ENCODE measurements at places on chromosomes 7 and 10.

DNA sequence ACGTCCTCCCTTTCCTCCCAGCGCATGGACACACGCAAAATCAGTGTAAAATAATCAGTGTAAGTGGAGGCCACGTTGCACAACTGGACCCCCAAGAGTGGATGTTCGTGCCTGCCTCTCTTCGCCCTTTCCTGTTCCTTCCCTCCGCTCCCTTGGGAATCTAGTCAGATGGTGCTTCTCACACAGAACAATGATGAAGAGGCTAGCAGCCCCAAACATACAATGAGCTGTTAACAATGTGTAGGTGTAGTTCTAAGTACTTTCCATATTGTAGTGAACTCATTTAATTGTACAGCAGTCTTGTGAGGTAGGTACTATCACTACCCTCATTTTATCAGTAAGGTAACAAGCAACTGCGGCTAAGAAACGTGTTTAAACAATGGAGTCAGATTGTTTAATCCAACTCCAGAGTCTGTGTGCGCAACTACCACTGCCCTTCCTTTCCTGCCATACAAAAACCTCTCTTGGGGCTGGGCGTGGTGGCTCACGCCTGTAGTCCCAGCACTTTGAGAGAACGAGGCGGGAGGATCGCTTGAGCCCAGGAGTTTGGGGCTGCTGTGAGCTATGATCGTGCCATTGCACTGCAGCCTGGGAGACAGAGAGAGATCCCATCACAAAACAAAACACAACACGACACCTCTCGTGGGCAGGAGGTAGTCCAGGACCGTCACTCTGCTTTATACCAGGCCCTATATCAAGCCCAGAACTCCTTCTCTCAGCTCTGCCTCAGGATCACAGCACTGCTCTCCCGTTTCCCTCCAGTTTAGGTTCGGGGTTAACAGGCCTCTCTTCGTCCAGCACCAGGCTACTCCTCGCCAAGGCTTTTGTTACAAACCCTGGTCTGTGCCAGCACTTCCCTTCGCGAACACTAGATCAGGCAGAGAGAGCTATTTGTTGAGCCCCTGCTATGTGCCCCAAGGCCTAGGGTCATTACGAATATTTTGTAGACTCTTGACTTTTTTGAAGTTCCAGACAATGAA, 1.1 kb downstream of the FKBP9 start:
- no peak for DNase-seq

DNA sequence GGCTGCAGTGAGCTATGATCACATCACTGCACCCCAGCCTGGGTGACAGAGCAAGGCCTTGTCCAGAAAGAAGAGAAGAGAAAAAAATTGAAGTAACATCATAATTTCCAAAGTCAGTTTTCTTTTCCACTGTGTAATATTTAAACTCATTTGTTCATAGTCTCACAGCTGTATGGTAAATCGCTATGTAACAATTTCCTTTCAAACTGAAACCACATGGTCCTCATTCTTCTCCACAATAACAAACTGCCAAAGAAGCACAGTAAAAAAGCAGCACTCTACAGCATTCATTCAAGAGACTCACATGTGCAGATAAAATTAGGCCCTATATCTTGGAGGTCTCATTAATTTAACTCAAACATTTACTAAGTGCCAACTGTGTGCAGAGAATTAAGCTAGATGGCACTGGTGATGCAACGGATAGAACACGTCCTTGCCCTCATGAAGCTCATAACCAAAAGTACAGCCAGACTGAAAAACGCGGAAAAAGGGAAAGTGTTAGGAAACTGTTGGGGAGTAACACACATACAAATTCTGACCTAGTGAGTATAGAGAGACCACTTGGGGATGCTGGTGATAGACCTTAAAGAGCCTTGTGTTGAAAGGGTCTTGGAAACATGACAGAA, 174.0 kb upstream of the KCTD7 start:
- DNase-seq, result no peak

- no peak for DNase-seq
These were observed 384.0 kb downstream of the KCNMA1 start for GRCh38 chr10:77253556-77254064.

- DNase-seq, result no peak
These were observed 12.9 kb downstream of the MTPN start for GRCh38 chr7:135964274-135964673.

DNA sequence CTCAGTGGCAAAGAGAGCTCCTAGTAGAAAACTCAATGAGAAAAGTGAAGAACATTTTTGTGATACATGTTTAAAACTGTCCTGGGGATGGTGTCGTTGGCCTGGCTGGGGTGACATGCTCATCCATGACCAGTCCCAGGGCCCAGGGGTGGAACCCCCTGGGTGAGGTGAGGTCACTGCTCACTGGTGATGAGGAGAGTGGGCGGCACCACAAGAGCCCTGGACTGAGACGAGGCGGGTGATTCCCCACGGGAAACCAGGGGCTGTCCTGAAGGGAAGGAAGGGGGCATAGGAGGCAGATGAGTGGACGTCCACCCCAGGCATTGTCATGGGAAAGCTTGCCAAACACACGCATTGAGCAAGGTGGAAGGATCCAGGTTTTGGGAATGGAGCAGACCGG, 54.6 kb downstream of the HTR5A start:
- no peak for DNase-seq

DNA sequence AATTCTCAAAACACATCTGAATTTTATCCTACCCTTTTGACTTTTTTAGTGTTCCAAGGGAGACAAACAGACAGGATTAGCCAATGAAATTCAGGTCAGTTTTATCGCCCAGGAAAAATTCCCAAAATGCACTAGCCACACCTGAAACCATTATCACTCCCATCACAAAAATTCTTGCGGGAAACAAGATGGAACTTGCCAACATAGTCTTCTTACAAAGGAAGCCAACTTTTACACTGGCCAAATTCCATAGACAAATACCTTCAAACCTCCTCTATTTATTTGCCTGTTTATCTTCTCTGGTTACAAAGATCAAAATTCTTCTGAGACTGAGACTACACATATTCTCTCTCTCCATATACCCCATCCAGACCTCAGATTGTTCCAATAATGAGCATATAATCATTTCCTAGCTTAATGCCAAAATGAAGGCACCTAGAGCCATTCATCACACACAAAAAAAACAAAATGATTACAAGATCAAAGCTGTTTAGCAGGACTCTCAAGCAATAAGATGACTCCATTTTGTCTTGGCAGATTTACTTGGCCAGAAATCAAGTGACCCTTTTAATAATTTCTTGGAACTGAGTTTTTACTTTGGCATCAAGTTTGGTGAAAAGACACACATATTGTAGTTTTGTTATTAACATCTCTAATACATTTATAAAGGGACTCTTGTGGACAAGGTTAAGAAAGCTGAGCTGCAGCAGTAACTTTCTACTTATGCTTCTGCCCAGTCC, 30.2 kb downstream of the MET start:
- DNase-seq, result no peak

DNA sequence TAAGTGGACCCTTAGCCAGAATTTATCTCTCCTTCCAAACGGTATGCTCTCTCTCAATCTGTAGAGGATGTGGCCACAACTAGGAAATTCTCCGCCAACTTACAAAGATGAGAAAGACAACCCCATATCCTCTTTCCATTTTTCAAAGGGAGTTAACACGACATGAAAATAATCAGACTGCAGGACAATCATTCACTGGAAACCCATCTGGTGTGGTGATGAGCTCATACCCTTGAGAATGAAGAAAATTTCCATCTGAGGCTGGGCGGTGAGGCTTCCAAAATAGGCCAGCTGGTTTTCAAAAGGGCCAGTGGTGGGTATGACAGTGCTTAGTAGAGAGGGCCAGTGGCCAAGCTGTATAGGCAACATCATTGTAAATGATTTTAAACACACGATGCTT, 369.6 kb downstream of the FRMD4A start:
- no peak for DNase-seq

- DNase-seq, result no peak
These were observed 157.6 kb upstream of the LANCL2 start for GRCh38 chr7:55207436-55208125.

GRCh38 chr7:129373651-129374428, 60.4 kb upstream of the STRIP2 start:
- DNase-seq, result no peak

GRCh38 chr10:31836569-31837406, 91.8 kb downstream of the ARHGAP12 start:
- no peak for DNase-seq

GRCh38 chr10:28331841-28332240, 29.0 kb upstream of the MPP7 start:
- no peak for DNase-seq

GRCh38 chr7:37495574-37496184, 47.0 kb upstream of the ELMO1 start:
- no peak for DNase-seq

GRCh38 chr7:135714534-135715009, 13.4 kb downstream of the SLC13A4 start:
- no peak for DNase-seq

DNA sequence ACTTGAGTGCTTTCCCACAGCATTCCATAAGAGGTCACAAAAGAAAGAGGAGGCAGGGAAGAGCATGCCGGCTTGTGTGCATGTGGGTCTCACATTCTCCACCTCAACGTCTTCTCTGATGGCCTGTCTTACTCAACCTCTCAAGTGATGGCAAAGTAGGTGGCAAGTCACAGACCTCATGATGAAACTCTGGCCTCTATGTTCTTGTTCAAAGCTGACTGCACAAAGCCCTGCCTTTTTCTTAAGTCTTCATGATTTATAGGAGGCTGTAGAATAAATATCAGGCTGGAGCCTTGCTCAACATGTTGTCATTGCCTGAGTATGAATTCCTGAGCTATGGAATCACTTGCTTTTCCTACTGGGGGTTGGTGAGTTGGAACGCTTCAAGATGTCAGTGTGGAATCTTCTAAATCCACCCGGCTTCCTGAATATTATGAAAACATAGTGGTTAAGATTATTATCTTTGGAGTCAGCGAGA, 213.6 kb upstream of the INHBA start:
- DNase-seq, result no peak

- no peak for DNase-seq
These were observed 353.2 kb downstream of the HGF start for GRCh38 chr7:81416659-81417058.

DNA sequence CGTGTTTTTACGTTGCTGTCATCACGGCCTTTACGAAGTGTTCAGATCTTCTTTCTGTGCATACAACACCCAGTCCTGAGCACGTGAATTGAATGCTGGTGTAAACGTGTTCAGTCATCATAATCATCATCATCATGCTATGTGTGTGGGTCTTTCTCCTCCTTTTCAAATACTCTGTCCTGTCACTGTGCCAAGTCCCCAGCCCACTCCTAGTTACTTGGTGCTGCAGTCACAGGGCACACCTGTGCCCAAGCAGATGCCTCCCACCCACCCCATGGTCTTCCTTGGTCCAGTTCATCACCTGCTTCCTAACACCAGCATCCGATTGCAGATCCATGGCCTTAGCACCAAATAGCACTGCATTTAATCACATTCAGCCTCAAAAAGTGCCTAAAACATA, 78.6 kb upstream of the MGMT start:
- DNase-seq, result no peak

GRCh38 chr10:32393911-32394310, 47.0 kb upstream of the EPC1 start:
- DNase-seq, result no peak

DNA sequence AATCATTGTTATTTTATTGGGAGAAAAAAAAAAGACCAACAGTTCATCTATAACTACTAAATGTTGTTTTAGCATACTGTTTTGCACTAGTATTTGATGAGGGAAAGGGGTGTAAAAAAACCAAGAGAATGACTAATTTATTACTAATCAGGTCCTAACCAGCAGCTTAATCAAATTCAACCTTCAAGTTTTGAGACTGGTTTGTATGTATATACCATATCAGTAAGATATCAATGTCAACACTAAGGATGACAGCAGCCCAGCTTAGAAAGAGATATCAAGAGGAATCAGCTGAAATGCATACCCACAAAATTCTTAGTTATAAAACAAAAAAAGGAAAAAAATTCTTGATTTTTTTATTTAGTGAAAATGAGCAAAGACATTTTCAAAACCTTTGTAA, 122.6 kb downstream of the KMT2C start:
- no peak for DNase-seq

DNA sequence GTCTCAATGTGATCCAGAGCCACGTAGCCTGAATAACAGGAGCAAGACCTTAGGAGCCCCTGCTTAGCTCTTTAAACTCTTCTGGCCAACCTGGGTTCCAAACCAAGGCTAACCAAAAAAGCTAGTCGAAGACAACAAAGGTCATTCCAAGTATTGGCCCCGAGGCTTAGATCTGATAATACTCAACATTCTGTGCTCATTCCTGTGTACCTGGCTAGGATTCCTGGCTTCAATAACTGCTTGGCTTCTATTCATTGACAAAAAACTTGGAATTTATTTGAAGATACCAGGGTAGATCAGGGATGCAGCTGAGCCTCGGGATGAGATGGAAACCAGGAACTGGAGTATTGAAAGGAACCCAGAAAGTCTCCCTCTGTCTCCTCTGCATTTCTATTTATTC, 4.1 kb upstream of the SGMS1 start:
- no peak for DNase-seq

Measured in stimulated activated CD4-positive, alpha-beta T cell treated with anti-CD3 and anti-CD28 coated beads, Interleukin-1b, Interleukin-23, amount 100 ng/mL, for 4 hours (primary cell).